CD4-positive, alpha-beta T cell treated with Interleukin-15 for 1 hour (primary cell): ENCODE measurements at places on chromosomes 7 and 10.

DNA sequence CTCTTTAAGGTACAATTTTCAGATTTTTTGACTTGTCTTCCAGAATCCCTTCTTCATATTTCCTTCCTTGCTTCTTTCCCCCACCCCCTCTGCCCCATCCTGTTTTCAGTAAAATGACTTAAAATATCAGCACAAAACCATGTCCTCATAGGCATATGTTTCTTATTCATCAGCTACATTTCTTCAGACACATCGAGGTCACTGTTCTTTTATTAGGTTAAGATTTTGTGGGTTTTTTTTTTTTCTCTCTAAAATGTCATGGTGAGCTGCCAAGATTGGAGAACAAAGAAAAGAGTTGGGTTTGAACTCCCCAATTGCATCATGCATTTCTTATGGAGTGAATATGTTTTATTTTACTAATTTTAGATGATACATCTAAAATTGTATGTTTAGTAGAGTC is 35.8 kb downstream of the LAMB4 start:
- DNase-seq, result no peak

DNA sequence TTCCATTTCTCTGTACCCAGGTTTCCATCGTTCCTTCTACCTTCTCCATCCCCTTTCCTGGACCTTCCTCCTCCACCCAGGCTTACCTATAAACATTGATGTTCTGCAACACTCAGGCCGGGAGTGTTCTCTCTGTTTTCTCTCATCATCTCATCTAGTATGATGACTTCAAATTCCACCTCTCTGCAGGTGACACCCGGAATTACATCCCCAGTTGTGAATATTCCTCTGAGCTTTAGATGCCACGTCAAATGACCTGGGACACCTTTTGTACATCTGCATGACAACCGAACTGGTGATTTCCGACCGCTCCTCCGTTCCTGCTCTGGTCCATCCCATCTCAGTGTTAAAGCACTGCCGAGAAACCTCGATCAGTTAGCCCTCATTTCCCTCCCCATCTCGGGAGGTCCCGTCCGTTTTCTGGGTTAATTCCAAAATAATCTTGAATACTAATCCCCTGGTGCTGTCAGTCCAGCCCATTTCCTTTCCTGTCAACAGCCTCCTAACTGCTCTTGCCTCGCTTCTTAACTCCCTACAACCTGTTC is 76.7 kb upstream of the SAMD8 start:
- no peak for DNase-seq

GRCh38 chr10:80296942-80297341 is 7.5 kb upstream of the MAT1A start:
- no peak for DNase-seq

- no peak for DNase-seq
Observed at GRCh38 chr7:50653126-50653864, 88.1 kb upstream of the DDC start.

DNA sequence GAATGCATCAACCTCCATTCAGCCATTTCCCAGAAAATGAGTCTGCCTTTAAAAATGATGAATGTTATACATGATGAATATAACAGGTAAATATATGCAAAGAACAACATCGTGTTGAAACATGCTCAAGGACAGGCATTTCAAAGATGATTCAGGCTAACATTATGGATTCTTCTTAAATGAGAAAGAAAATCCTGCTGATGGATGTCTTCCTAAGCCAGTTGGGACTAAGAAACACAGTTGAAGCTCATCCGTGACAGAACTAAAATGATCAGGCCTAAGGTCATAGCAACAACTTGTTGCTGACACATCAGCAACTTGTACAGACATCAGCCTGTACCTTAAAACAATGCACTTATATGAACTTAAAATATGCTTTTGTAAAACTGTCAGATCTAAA is 267.9 kb downstream of the MAGI2 start:
- DNase-seq, result no peak

DNA sequence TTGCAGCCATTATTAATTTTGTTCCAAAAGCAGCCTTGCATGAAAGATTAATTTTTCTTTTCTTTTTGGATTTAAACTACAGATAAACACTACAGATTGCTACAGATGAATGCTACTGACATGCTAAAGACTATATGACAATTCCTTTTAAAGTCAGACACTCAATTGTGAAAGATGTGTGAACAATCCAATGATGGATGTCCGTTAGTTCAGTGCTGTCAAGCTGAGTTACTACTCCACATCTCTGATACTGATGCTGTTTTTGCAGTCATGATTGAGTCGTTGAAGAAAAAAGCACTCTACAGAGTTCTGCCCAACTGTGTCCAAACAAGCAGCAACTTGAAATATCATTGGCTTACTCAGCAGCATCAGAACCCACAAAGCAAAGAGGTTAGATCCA is 146.8 kb downstream of the OTUD1 start:
- no peak for DNase-seq

GRCh38 chr7:155470686-155471638 is 13.0 kb downstream of the EN2 start:
- DNase-seq, result no peak

DNA sequence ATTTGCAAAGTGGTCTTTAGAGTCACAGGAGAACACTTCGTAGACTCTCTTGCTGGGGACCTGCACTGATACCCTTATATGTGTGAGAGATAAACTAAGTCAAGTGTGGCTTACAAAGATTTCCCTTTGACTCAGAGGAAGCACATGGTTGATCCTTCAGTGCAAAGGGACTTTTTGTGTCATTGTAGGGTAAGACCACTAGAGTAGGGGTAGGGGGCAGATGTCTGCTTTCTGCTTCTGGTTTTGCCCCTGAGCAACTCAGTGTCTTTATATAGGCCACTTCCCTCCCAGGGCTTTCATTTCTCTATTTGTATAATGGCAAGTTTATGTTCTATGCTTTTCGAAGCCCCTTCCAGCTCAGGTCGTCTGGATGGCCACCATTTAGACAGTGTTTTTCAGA is 281.7 kb downstream of the SORCS3 start:
- DNase-seq, result no peak

- DNase-seq, result no peak
Observed at GRCh38 chr10:74837743-74838142, 11.3 kb downstream of the KAT6B start.

- DNase-seq, result no peak
Observed at GRCh38 chr10:128114901-128115300, 11.3 kb downstream of the MKI67 start.

- DNase-seq, result no peak
Observed at GRCh38 chr10:50400694-50401093, 149.4 kb upstream of the ASAH2 start.

DNA sequence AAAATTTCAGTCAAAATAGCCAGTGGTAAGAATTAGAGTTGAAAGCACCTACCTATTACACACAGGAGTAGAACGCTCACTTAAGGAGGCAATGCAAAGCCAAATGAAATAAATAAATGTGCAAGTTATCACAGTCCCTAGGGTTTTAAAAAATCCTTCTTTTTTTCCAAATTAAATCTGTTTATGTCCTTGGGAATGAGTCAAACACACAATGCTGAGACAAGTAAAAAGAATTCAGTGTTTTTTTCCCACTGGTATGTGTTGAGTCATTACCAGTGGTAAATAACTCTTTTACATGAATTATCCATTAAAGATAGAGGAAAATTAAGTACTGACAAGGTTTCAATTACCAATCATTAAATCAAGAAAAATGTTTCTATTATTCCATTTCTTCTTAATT is 438.6 kb downstream of the TNS3 start:
- DNase-seq, result no peak

DNA sequence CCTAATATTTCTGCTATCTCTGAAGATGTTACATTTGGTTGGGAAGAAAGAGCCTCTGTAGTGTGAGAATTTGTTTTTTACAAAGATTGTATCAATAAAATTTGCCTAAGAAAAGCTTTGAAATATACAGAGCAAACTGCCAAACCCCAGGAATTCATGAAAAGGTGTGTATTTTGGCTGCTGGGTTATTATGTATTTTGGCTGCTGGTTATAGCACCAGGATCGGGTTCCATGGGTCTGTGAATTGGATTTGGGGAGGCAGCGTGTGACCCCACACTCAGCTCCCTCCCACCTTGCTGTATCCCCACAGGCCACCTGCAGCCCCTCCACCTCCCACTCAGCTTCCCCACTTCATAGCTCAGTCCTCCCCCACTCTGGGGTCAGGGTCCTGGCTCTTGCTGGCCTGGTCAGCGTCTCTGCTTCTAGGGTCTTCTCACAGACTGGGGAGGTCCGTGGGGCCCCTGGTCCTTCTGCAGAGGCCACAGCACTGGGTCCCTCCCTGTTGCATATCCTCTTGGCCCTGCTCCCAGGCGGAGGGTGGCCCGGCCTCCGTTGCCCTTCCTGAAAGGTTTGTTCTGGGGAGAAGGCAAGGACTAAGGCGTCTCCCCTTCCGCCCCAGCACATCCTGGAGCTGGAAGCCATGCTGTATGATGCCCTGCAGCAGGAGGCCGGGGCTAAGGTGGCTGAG is 24.0 kb upstream of the DPYSL4 start:
- DNase-seq, result no peak

- DNase-seq, result no peak
Observed at GRCh38 chr10:111481261-111481826, 404.5 kb downstream of the ADRA2A start.

GRCh38 chr10:71486484-71487114 is 89.9 kb downstream of the CDH23 start:
- DNase-seq, result no peak

DNA sequence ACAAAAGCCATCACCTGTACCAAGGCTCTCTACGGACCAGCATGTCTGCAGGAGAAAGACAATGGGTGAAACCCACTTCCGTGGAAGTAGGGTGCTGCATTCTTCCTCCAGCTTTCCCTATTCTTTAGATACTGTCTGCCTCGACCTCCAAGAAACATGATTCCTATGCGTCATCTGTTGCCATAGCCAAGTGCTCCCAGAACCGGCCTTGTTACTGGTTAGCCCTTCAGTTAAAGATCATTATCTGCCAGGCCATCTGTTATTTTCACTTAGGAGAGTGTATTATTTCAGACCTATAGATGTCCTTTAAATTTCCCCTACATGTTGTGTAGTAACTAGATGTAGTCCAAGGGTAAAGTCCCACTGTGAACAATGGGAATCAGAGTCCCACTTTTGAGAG is 89.0 kb upstream of the KIAA1217 start:
- no peak for DNase-seq

- DNase-seq, result no peak
Observed at GRCh38 chr10:88028654-88029053, 165.2 kb downstream of the PTEN start.

DNA sequence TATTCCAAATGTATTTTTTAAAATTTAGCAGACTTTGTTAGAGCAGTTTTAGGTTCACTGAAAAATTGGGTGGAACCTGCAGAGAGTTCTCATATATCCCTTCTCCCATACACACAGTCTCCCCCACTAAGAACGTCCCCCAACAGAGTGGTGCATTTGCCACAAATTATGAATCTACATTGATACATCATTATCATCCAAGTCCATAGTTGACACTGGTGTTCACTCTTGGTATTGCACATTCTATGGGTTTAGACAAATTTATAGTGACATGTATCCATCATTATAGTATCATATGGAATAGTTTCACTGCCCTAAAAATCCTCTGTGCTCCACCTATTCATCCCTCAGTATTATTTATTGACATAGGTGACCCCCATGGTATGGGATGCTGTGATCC is 97.3 kb upstream of the AFAP1L2 start:
- no peak for DNase-seq

GRCh38 chr7:51228386-51228958 is 88.1 kb downstream of the COBL start:
- no peak for DNase-seq

DNA sequence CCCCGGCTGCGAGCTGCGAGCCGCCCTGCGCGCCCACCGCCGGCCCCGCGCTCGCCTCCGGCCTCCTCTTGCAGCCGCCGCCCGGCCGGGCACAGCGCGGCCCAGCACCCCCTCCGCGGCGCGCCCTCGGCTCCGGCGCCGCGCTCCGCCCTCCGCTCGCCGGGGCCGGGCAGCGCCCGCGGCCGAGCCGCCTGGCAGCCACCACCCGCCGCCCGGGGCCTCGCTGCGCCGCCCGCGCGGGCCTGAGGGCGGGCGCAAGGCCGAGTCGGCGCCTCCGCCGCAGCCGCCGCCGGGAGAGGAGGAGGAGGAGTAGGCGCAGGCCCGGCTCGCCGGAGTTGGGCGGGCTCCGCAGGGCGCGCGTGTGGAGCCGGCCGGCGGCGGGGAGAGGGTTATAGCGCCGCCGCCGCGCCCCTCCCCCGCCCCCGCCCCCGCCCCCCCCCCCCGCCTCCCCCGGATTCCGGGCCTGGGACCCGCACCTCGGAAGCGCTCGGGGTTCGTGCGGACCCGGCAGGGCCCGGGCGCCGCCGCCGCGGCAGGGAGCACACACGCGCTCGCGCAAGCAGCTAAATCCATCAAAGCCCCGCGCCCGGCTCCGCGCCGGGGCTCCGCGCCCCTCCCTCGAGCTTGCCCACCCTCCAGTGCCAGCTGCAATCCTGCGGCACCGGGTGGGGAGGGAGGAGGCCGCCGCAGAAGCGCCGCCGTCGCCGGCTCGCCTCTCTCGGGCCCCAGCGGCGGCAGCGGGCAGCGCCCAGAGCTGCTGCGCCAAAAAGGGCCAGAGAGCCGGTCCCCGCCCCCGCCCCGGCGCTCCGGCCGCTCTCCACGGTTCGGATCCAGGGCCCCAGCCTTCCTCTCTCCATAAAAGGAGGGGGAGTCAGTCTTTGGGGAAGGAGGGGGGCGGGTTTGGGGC is at the start of gene PDGFA:
TSS of gene PDGFA (minus strand) at position 363 of the 907 bp plus-strand sequence. CDS start 845 bp downstream, outside the sequence.
- DNase-seq, result no peak

- DNase-seq, result no peak
Observed at GRCh38 chr7:46713868-46714596, 793.0 kb upstream of the IGFBP3 start.

GRCh38 chr7:45217358-45217757 is 59.8 kb downstream of the RAMP3 start:
- no peak for DNase-seq

GRCh38 chr10:5469353-5470061 is 29.9 kb downstream of the CALML5 start:
- no peak for DNase-seq

DNA sequence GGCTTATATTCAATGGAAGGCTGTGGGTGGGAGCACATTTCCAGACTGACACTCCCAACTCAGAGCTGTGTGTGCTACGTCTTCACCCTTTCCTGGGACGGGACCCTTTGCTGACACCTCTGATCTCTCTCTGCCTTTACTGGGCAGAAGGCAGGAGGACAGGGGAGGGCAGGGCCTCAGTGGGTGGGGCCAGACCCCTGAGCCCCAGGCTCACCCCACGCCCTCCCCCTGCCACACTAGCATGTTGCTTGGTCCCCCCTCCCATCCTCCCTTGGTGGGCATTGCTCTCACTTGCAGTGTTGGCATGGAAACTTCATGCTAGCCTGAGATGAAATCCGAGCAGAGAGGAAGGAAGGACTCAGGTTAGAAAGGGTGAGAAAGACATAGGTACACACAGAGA is 18.4 kb downstream of the TMEM273 start:
- DNase-seq, result no peak
